ENCODE measurements at places on chromosomes 12 and 14.

DNA sequence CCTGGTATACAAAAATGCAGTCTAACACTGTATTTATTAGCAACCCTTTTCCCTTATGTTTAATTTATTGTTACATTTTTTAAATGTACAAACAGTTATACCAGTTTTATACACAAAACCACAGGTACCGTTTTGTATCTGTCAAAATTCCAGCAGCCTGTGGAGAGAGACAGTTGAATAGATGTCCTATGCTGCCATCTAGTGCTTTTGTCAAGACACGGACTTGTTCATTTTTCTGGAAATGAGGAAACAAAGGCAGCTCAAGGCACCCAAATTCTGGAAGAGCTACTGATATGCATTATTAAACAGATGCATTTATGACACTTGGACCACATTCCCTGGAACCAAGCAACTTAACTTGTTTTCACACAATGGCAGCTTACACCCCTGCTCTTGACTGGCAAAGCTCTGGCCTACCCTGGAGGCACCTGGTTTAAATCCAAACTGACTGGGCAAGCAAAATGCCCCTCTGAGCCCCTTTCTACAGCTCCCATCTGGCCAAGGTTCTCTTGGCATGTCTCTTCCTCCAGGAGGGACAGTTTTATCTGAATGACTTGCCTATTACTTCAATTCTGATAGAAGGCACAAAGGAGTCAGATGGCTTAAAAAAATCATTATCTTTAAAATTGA, 286.9 kb upstream of the PRKD1 start:
- DNase-seq = no peak

- DNase-seq = peak; percentile 56
These were observed 9.6 kb downstream of the CLEC1A start for GRCh38 chr12:10088955-10089900.

GRCh38 chr14:96888593-96888992, 91.4 kb downstream of the VRK1 start:
- no peak for DNase-seq

DNA sequence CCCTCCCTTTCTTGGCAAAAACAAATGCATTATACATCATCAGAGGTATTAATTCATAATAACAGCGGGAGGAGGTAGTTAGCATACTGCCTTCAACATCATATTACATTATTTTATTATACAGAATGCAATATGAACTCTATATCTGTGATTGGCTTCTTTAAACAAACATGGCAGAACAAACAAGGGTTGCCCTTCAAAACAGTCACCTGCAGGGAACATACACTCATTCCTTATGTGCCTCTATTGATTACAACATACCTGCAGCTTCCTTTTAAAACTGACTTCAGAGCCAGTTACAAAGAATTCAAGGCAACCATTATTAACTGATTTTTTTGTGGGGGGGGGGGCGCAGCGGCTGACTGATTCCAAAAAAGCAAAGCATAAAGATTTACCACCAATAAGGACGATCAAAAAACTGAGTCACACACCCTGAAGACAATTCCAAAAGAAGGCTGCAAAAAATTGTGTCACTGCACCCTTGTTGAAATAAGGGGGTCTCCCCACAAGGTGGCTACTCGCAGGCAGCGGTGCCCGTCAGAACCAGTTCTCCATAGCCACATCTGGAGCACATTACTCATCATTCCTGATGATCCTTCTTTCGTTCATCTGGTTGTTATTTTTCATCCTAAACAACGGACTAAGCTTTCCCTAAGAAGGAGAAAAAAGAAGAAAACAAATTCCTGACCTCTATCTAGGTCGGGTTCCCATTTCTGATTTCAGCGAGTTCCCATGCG, 51.8 kb downstream of the SMUG1 start:
- no peak for DNase-seq

DNA sequence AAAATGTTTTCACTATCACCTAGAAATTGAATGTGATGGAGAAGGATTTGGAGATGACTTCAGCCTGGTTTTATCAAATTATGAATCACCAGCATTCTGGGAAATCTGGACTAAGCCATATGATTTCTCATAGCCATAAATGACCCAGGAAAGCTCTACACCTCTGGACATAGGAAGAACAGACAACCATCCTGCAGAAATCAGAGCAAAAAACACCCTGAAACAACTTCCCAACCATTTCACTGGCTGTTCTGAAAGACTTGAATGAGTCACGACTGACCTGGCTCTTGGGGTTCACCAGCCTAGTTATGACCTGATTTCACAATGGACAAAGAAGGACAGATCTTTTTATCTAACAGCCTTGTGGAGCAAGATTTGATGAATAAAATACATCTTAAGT, 123.8 kb downstream of the KCNH5 start:
- DNase-seq = no peak

DNA sequence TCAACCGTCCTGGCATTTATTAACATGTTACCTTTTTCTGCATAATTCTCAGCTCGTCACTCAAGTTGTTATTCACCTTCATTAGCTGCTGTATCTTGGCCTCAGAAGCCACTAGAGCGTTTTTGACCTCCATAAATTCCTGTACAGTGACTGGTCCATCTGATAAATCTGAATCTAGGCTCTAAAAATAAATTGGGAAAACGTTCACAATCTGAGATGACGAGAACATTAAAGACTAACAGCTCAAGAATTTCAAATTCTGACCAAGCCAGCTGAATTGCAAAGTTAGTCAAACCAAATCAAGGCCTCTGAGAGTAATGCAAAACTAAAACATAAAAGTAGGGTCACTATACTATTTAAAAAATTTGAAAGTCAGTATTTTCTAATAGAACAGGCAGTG, 45.0 kb downstream of the GIT2 start:
- DNase-seq = no peak

DNA sequence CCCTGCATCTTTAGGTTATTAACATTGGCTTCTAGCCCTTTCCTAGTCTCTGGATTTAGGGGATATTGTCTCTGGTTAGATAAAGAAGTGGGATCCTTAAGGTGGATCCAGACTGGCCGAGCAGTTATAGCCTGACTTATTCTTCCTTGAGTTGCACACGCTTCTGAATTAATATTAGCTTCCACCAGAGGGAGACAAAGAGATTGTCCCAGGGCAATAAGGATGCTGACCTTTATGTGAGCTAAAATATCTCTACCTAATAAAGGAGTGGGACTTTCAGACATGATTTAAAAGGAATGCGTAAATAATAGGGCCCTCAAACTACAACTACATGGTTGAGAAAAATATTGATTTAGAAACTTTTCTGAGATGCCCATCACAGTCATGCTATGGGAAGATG, 139.7 kb downstream of the SLCO1B3 start:
- no peak for DNase-seq

- DNase-seq = no peak
These were observed 70.0 kb downstream of the SLC38A6 start for GRCh38 chr14:61051051-61051450.
